Left lobe of liver (tissue), 2 donors: ENCODE measurements at places on chromosomes 12 and 14. TPM values are rescaled to one million over a fixed set of nuclear protein-coding genes. Genes with fewer than 3 reads are reported as not detected.
A peak's percentile ranks its signal among the peaks of the same experiment; 100 is the strongest.

GRCh38 chr12:106094304-106094703 lies 44.5 kb downstream of the NUAK1 start:
- no peak for DNase-seq

The ACSM4 gene
- total RNA-seq = not detected

The MYG1 gene
- total RNA-seq = 24.0 TPM

GRCh38 chr12:47378222-47378582 lies 298.4 kb upstream of the AMIGO2 start:
- DNase-seq = no peak

GRCh38 chr14:20630340-20631022 lies 11.0 kb downstream of the OR6S1 start:
- DNase-seq = no peak

DNA sequence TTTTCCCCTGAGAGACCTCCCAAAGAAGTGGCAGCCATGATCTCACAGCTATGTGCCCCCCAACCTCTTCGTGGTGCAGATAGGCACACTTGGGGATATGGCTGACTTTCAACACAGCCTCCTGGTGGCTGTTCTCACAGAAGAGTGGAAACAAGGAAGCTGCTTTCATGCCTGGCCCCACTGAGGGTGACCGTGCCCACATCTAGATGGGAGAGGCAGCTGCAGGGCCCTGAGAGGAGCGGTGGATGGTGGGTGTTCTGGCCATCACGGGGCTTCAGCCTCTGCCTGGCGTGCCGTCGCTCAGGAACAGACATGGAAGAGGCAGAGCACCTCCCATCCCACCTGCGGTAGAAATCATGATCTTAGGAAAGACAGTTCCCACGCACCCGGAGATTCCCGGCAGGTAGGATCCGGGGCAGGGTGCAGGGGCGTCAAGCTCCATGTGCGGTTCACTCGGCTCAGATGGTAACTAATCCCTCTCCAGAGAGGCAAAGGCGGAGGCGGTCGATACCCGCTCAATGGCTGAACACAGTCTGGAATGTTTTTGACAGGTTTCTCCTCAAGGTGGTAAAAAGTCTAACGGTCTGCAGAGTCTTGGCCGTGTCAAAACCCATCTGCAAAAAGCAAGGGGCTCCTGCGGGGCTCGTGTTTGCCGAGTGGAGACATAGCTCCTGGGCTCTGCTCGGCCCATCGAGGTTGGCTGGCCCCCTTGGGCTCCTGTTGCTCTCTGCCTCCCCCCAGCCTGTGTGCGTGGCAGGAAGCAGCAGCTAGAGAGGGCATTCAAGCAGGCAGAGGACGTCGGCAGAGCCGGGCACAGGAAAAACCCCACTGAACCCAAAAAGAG lies 225.2 kb upstream of the RTL1 start:
- DNase-seq = peak; percentile 39

DNA sequence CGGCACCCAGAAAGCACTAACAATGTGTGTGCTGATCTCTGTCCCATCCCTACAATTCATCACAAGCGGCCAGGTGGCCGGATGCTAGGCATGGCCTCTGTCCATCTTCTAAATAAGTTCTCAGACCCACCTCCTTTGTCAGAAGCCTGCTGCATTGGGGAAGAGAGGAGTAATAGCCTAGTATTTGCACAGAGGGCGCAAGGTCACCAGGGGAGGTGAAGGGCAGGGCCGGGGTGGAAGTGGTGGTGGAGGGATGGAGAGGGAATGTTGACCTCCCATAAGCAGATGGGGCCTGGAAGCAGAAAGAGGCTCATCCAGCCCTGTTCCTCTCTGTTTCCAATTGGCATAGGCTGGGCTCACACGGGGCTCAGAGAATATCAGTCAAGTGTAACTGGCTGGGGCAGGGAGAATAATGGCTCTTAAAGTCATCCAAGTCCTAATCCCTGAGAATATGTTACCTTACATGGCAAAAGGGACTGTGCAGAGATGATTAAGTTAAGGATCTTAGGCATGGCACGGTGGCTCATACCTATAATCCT lies 6.9 kb downstream of the RILPL1 start:
- DNase-seq = no peak

DNA sequence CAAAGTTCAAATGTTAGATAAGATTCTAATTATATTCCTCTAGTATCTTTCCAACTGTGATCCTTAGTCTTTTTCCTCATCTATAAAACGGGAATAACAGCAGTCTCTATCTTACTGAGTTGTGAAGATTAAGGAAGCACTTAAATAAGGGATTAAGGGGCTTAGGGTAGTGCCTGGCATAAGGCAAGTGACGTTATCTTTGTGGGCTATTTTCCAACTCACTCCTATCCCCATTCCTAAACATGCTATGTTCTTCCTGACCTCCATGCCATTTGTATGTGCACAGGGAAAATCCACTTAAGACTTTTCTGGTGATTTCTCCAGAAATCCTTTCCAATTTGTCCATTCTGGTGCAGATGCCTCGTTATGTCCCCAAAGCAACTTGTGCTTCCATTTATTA lies 33.3 kb downstream of the SUPT16H start:
- no peak for DNase-seq

The HSPB8 gene
- total RNA-seq = 0.96 TPM

- DNase-seq = no peak
Measured at GRCh38 chr12:3033539-3033867, 43.7 kb upstream of the TSPAN9 start.
